ENCODE measurements at places on chromosomes 3 and 15.

GRCh38 chr15:94021621-94022320 lies 209.6 kb upstream of the MCTP2 start:
- DNase-seq: no peak

DNA sequence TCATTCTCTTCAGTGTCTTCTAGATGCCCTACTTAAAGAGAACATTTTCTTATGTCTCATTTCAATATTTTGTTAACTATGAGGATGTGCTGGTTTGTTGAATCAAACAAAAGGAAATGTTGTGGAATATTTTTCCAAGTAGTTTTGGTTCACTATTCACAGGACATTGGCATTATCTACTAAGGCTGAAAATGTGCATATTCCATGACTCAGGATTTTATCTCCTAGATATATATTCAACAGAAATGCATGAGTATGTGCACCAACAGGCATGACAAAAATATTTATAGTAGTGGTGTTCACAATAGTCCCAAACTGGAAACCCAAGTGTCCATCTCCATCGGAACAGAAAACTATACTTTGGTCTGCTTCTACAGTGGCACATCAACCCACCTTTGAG lies 16.7 kb upstream of the NR1I2 start:
- no peak for DNase-seq

DNA sequence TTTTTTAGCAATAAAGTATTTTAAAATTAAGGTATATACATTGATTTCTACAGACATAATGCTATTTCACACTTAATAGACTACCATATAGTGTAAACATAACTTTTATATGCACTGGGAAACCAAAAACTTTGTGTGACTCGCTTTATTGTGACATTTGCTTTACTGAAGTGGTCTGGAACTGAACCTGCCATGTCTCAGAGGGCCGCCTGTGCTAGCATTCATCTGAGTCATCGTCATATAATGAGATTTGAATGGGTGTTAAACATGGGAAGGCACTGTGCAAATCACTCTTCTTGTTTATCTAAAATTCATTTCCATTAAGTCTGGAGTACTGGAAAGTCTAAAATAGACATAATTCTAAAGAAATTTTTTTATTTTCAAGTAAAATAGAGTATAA lies 12.9 kb downstream of the EIF2AK4 start:
- no peak for DNase-seq

- DNase-seq: no peak
Measured at GRCh38 chr3:54171509-54171908, 49.2 kb downstream of the CACNA2D3 start.

DNA sequence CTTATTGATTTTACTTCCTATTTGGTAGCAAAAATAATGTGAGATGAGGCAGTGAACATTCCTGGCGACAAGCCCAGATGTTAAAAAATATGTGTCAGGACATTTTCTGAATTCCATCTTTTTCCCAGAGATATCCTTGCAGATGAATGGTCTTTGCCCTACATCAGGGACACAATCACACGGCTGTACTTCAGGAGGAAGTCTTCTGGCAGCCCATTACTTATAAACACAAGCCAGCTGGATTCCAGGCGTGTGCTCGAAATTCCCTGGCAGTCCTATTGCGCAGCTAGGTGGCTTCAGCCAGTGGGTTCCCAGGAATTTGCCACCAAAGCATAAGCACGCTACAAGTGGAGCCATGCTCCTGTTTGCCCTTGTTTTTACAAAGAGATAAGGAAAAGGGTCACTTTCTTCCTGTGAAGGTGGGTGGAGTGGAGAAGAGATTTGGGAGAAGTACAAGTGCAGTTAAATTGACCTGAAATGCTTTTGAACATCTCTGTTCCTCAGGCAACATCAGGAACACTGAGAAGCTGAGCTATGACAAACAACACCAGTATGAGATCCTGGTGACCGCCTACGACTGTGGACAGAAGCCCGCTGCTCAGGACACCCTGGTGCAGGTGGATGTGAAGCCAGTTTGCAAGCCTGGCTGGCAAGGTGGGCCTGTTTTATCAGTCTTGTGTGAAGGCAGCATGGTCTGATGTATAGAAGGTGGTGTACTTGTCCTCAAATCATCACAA lies 257.1 kb upstream of the TRIM42 start:
- no peak for DNase-seq

DNA sequence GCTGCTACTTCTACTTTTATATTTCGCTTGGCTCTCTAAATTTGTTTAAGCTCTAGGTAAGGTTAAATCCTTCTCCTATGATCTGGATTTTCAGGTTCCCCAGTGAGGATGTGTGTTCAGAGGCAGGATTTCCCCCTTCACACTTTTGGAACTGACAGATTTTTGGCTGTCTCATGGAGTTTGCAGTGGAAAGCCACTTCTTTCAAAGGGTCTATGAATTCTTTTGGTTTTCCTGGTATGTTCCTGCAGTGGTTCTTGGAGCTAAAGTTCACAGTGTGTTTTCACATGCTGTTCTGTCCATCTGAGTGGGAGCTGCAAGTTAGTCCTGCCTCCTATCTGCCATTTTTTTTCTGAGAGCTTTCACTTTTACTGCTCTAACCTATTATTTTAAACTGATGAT lies 21.6 kb upstream of the TIGIT start:
- no peak for DNase-seq

DNA sequence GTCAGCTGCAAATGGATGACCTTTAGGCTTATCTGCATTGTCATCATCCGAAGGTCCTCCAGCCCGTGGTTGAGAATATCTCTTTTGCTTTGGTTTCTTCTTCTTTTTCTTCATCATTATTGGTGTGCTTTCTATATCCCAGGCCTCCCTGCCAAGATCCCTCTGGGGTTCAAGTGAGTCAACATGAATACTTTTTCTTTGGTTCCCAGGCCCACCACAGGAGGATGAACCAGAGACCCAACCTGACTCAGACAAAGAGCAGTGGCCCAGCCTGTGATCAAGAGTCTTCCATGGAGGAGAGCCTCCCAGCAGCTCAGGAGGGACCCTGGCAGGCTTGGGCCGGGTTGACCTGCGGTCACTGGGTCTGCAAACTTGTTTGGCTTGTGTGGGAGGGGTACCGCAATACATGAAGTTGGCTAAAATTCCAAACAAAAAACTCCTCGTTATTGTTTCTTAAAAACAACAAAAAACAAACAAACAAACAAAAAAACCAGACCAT lies 104.2 kb downstream of the MAP4 start:
- no peak for DNase-seq

- DNase-seq: no peak
Measured at GRCh38 chr3:115834068-115834467, 210.8 kb downstream of the GAP43 start.

GRCh38 chr15:63672775-63673174 lies 75.6 kb downstream of the FBXL22 start:
- DNase-seq: no peak

GRCh38 chr15:72421484-72421883 lies 23.4 kb downstream of the TMEM202 start:
- no peak for DNase-seq

DNA sequence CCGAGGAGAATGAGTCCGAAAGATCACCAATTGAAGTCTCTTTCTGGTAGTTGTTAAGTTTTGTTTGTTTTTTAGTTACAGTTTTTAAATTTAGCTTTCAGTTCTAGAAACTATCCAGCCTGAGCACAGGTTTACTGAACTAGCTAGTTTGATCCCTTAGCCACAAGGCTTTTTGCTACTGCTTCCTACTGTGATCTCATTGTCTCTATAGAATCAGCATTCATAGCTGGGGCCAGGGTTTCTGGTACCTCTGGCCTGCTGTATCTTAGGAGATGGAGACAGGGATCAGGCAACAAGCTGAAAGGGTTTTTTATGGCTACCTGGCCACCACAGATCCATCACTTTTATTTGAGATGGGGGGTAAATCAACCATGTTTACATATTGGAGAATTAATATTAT lies 37.0 kb downstream of the GOLM2 start:
- DNase-seq: no peak

DNA sequence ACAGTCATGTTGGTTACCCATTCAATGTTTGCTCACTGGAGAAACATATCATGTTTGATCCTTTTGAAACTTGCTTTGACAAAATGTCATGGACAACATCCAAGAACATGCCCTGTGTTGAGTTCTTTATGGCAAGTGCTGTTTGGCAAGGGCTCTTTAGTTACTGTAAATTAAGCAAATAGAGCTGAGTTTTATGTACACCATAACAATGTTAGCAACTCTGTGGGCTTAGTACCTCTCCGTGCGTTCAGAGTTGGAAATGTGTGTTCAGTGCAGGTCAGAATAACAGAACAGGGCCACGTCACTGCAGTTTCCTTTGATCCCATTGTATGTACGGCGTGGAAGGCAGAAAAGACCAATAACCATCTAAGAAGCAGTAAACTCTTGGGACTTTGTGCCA lies 132.5 kb downstream of the MYRIP start:
- DNase-seq: no peak

- no peak for DNase-seq
Measured at GRCh38 chr15:98649472-98650416, 1.4 kb downstream of the IGF1R start.

GRCh38 chr3:138675393-138675792 lies 66.8 kb downstream of the FAIM start:
- DNase-seq: no peak

DNA sequence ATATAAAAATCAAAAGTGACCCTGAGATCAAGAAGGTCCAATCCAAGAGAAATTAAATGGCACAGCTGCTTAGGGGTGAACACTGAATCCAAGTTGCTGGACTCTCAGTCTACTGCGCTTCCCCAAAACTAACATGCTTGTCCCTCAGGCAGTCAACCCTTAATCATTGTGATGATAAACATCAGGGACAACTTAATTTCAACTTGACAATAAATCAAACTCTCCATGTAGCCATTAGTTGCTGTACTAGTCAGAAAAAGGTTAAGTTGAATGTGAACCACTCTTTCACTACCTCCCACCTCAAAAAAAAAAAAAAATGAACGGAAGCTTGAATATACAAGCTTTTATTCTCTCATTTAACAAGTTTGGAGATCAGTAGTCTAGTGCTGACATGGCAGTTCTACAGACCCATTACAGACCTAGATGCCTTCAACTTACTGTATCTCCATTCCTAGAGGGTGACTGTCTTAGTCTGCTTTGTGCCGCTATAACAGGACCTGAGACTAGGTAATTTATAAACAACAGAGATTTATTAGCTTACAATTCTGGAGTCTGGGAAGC lies 185.7 kb downstream of the FHIT start:
- DNase-seq: no peak

- DNase-seq: no peak
Measured at GRCh38 chr15:72365844-72366243, 10.0 kb downstream of the HEXA start.

GRCh38 chr15:20340931-20341661 lies 200.5 kb downstream of the GOLGA6L6 start:
- no peak for DNase-seq

DNA sequence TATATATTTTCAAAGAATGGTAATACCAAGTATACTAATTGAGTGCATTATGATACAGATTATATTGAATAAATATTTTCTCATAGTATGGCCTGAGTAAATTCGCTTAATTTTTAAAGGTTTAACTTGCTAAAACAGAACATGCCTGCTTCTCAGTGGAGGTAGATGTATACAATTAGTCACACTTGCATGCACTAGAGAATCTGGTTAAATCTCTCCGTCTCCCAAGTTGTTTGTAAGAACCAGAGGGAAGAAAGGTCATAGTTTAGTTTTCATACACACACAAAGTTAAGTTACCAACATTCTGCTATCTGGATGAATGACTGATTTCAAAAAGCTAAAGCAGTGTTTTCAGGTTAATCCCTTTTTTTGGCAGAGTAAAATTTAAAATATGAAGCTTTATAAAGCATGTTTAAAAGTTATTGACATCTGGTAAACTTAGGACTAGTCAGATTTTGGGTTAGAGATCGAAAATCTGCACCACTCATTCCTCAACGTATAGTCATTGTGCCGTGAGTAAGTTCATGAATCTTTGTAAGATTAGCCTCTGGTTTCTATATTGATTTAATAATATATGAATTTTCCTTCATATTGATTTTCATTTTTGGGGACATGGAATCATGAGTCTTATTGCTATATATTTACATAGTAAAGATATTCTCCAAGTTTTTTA lies 117.6 kb upstream of the SAMMSON start:
- DNase-seq: no peak

GRCh38 chr3:187648177-187648576 lies 22.0 kb downstream of the SST start:
- DNase-seq: no peak

GRCh38 chr15:71752604-71753289 lies 57.6 kb upstream of the NR2E3 start:
- DNase-seq: no peak

GRCh38 chr3:194075802-194076460 lies 60.0 kb upstream of the HES1 start:
- DNase-seq: no peak

DNA sequence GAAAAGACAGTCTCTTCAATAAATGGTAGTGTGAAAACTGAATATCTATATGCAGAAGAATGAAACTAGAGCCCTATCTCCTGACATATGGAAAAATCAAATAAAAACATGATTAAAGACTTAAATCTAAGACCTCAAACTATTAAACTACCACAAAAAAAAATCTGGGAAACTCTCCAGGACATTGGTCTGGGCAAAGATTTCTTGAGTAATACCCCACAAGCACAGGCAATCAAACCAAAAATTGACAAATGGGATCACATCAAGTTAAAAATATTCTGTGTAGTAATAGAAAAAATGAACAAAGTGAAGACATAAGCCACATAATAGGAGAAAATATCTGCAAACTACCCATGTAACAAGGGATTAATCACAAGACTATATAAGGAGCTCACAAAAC lies 286.4 kb downstream of the TBC1D5 start:
- no peak for DNase-seq

- DNase-seq: no peak
Measured at GRCh38 chr3:160065786-160066185, 77.2 kb downstream of the IL12A start.

- DNase-seq: no peak
Measured at GRCh38 chr3:27342267-27342666, 26.9 kb downstream of the NEK10 start.

DNA sequence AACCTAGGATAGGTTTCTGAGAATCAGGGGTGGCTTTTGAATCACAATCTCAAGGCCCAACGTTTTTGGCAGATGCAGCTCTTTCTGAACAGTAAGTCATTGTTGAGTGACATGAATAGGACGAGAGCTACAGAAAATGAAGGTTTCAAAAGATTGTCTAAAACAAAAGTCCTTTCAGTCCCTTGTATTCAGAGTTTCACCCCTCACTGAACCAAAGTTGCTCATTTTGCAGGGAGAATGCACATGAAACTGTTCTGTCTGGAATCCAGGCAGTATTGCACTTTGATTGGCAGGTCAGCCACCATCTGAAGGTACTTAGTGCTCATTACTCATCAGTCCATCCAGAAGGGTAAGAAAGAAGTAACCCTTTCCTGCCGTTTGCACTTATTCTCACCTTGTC lies 24.1 kb upstream of the RASGRP1 start:
- DNase-seq: no peak

GRCh38 chr3:187947927-187948682 lies 202.8 kb upstream of the BCL6 start:
- no peak for DNase-seq

GRCh38 chr3:14252321-14253021 lies 73.9 kb downstream of the LSM3 start:
- DNase-seq: no peak

GRCh38 chr3:66115858-66116654 lies 77.3 kb upstream of the MAGI1 start:
- DNase-seq: no peak

GRCh38 chr3:134769287-134769868 lies 25.7 kb upstream of the EPHB1 start:
- DNase-seq: no peak
